ENCODE measurements at places on chromosomes 13 and 19. TPM values are rescaled to one million over a fixed set of nuclear protein-coding genes. Genes with fewer than 3 reads are reported as not detected.

The GDF15 gene
- total RNA-seq, result 159 TPM

The FAM216B gene
- total RNA-seq, result 0.08 TPM

The ZNF224 gene
- total RNA-seq, result 21.1 TPM

The OXGR1 gene
- total RNA-seq, result 2.1 TPM

The SERP2 gene
- 1.6 TPM for total RNA-seq

The MBD3L2 gene
- total RNA-seq, result not detected

- H3K27ac ChIP-seq, result peak overlapping the region; percentile 73
- H3K4me3 ChIP-seq, result peak overlapping the region; percentile 34
- no peaks in the 10 kb centered on the region for H3K4me1 ChIP-seq
These were observed 6.7 kb downstream of the NAPSA start for GRCh38 chr19:50358483-50359327.

DNA sequence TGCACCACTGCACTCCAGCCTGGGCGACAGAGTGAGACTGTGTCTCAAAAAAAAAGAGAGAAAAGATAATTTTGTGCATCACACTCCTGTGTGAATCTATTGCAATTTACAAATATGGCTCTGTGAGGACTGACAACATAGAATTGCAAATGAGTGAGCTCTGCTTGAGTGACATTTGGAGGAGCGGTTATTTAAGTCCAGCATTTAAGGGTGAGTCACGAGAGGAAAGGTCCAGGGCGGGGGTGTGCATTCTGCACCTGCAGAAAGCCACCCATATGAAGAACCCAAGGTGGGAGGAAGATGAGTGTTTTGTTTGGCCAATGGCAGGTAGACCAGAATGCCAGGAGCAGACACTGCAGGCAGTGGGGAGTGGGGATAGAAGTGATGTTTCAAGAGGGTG, 58.5 kb downstream of the DGKH start:
- no peaks in the 10 kb centered on the region for H3K27me3 ChIP-seq
- H3K36me3 ChIP-seq, result no peaks in the 10 kb centered on the region
- H3K4me1 ChIP-seq, result no peaks in the 10 kb centered on the region
- no peak overlapping the region for H3K4me3 ChIP-seq
- no peak overlapping the region for H3K27ac ChIP-seq

DNA sequence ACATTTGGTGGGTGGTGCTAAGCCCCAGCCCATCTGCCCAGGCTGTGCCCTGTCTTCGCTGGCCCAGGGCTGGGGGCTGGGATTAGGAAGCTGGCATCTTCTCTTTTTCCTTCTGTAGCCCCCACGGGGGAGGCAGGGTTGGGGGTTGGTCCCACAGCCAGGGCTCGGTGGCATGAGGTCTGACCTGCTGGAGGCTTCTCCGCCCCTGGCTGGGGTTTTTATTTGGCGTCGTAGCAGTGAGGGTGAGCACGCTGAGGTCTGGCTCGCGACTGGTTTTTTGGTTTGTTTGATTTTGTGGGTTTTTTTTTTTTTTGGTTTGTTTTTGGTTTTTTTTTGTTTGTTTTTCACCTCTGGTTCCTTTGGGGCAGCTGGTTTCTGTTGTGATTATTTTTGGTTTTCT, 14.7 kb downstream of the ZNF574 start:
- no peaks in the 10 kb centered on the region for H3K27me3 ChIP-seq
- DNase-seq, result no peak
- no peaks in the 10 kb centered on the region for H3K36me3 ChIP-seq
- H3K4me3 ChIP-seq, result no peak overlapping the region

GRCh38 chr19:53132141-53132991, at the start of gene ZNF415:
TSS of gene ZNF415 (minus strand) at chr19:53132910. CDS start at chr19:53122676, 10,234 bp downstream.
- H3K27ac ChIP-seq, result no peak within 1 kb of the TSS
- peak; percentile 84 for DNase-seq
- H3K4me1 ChIP-seq, result no peaks in the 10 kb centered on the region
- H3K27me3 ChIP-seq, result no peaks in the 10 kb centered on the region
- H3K36me3 ChIP-seq, result no peaks in the 10 kb centered on the region
- H3K4me3 ChIP-seq, result peak within 1 kb of the TSS; percentile 43

DNA sequence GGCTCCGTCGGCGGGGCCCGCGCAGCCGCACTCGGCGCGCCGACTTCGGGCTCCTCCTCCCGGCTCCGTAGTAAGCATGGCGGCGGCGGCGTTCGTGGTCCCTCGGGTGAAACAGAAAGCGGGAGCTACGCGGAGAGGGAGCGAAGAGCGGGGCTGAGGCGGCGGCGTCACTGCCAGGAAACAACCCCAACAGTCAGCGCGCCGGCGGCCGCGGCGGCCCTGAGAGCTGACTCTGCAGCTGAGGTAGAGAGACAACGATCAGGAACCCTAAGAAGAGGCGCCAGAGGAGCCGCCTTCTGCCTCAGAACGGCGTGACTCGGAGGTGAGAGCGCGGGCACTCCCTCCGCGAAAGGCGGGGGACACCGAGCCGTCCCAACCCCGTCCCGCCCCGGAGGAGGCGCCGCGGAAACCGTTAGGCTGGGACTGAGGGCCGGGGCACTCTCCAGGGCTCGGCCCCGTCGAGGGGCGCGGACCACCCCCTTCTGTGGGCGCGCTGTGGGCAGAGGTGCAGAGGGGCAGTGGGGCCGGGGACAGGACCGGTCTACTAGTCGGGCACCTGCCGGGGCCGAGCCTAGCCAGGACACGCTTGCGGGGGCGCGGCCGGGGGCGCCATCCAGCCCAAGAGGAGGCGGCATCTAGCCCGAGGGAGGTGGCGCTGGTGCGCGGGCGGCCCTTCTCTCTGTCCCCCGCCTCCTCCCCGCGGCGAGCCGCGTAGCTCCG, at the start of gene FNDC3A:
FNDC3A (plus strand) TSS at position 57 of the 720 bp plus-strand sequence. CDS start 30,279 bp downstream, outside the sequence.
- peak within 1 kb of the TSS; percentile 98 for H3K27ac ChIP-seq
- peak within 1 kb of the TSS; percentile 65 for H3K4me3 ChIP-seq
- no peaks in the 10 kb centered on the region for H3K36me3 ChIP-seq
- peaks cover 6% of the 10 kb centered on the region for H3K4me1 ChIP-seq

DNA sequence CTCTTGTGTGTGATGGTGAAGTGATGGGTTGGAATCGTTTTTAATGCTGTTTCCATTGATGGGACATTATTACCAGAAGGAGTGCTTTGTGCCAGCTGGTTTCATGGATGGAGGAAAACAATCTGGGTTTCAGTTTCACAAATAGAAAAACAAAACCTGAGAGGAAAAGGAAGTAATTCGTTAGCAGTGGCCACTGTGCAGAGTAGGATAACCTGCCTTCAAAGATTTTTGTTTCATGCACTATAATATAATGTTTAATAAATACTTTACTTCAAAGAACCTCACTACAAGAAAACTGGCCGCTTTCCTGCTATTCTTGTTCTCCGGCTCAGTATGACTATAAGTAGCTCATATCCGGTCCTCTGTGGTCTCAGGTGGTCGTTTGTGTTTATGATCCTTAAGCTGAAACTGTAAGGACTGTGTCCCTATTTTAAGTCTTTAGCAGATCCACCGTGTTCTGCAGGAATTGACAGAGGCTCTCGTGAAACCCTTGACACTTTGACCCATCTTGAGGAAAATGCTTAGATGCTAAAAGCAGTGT, 104.7 kb downstream of the GGACT start:
- no peak for DNase-seq
- H3K27ac ChIP-seq, result peak overlapping the region; percentile 4
- no peak overlapping the region for H3K4me3 ChIP-seq
- H3K27me3 ChIP-seq, result no peaks in the 10 kb centered on the region
- no peaks in the 10 kb centered on the region for H3K4me1 ChIP-seq

DNA sequence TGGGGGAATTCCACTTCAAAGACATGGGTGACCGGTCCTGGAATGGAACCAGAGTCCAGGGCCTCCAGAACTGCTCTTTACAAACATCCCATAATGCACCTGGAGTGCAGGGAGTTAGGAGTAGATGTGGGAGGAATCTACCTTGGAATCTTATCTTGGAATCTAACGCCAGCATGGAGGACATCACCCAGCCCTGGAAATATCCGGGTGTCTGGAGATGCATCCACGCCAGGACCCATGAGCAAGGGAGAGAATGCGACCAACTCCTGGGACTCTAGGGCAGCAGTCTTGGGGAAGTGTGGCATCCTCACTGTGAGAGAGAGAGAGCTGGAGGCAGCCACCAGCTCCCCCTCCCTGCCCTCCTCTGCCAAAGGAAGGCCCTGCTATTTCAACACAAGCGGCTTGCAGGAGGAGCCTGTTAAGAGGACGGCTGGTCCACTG, 211.8 kb downstream of the UQCRFS1 start:
- no peak overlapping the region for H3K27ac ChIP-seq
- H3K27me3 ChIP-seq, result no peaks in the 10 kb centered on the region
- no peak overlapping the region for H3K4me3 ChIP-seq
- no peak for DNase-seq
- H3K36me3 ChIP-seq, result no peaks in the 10 kb centered on the region

DNA sequence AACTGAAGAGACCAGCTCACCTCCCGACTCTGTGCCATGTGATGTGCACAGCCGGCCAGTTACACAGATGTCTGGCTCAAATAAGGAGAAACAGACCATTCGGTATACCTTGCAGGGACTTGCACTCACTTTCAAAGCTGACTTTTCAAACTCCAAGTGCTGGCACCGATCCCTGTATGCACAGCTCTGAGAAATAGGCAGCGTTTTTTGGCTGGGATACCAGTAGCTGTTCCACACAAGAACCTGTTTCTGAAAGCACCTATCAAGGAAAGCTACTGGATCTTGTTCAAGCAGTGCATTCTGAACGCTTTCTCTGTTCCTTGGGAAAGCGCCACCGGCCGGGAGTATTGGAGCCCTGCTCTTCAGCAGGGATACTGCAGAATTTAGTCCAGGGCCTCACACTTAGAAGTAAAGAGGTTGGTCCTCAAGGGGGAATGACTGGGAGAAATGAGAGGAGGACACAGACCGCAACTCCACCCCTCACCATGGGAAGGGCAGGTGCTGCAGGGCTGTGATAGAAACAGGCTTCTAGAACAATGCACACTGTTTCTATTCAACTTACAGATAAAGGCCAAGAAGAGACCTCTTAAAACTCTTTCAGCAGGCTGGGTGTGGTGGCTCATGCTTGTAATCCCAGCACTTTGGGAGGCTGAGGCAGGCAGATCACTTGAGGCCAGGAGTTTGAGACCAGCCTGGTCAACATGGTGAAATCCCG, 53.6 kb upstream of the PABPC3 start:
- no peak for DNase-seq
- no peak overlapping the region for H3K27ac ChIP-seq
- H3K27me3 ChIP-seq, result peaks cover 23% of the 10 kb centered on the region
- no peaks in the 10 kb centered on the region for H3K36me3 ChIP-seq

DNA sequence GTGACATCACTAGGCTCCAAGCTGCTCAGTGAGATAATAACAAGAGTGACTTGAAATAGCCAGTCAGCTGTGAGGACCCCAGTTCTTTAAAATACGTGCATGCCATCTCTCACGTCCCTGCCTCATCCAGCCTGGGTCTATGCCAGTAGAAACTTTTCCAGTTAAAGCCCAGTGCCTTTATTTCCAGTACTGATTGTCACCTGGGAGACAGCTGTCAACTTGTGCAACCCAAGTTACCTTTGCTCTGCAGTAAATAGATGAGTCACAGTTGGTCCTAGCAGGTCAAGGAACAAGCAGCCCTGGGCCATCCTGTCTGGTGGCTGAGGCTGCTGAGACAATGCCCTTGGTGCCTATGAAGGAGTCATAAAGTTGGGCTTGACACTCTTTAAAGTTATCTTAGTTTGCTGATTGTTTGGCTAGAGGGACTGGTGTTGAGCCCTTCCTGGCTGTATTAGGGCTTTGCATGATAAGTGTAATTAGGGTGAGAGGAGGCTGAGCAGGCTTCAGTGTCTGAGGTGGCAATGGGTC, 228.7 kb downstream of the LACC1 start:
- DNase-seq, result peak; percentile 89
- H3K27me3 ChIP-seq, result no peaks in the 10 kb centered on the region
- H3K27ac ChIP-seq, result peak overlapping the region; percentile 79
- no peak overlapping the region for H3K4me3 ChIP-seq
- no peaks in the 10 kb centered on the region for H3K36me3 ChIP-seq
- no peaks in the 10 kb centered on the region for H3K4me1 ChIP-seq

- H3K4me1 ChIP-seq, result no peaks in the 10 kb centered on the region
- no peak overlapping the region for H3K4me3 ChIP-seq
- H3K27me3 ChIP-seq, result no peaks in the 10 kb centered on the region
These were observed 55.9 kb upstream of the SERP2 start for GRCh38 chr13:44317752-44318151.

DNA sequence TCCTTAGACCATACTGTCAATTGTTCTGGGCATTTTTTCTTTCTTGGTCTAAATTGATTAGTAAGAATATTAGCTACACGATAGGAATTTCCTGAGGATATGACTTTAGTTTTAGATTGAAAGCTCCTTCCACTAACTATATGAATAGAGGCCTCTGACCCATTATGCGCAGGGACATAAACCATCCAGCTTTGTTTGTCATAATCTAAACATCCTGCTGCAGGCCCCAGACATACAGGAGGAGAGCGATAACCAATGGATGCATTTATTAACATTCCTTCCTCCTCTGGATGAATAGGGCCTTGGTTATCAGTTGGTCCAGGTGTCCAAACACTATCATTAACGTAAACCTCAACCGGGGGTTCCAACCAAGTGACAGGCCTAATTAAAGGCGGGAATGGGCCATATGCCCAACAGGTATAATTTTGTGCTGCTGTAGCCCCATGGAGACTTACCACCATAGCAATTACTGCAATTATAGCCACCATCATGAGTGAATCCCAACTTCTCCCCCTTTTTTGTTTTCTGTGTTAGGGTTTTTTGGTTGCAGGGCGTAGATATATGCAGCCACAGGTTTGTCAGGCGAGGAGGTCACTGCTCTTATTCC, 32.6 kb downstream of the CLEC4M start:
- H3K4me3 ChIP-seq, result no peak overlapping the region
- DNase-seq, result no peak
- no peaks in the 10 kb centered on the region for H3K27me3 ChIP-seq
- no peak overlapping the region for H3K27ac ChIP-seq

DNA sequence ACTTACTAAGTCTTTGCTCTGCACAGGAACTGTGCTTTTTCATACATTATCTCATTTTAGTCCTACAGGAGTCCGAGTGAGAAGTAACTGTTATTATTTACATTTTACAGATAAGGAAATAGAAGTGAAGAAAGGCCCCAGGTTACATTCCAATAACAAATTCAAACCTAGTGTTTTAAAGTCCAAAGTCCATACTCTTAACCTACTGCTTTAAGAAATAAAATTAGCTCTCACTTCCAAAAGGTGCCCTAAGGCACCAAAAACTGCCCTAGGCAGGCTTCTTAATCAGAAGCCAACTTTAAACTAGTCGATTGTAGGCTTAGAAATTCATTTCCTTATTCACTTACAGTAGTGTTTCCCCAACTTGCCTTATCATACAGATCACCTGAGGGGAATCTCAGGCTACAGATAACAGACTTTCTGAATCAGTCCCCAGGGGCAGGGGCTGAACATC, 555.9 kb downstream of the DIAPH3 start:
- H3K27me3 ChIP-seq, result no peaks in the 10 kb centered on the region
- H3K4me3 ChIP-seq, result no peak overlapping the region
- DNase-seq, result no peak
- H3K4me1 ChIP-seq, result no peaks in the 10 kb centered on the region

GRCh38 chr19:10761443-10762250, 43.8 kb downstream of the DNM2 start:
- peaks cover 62% of the 10 kb centered on the region for H3K4me1 ChIP-seq
- H3K36me3 ChIP-seq, result no peaks in the 10 kb centered on the region
- no peak overlapping the region for H3K4me3 ChIP-seq
- peak overlapping the region; percentile 95 for H3K27ac ChIP-seq
- peak; percentile 81 for DNase-seq

- no peak overlapping the region for H3K4me3 ChIP-seq
- no peaks in the 10 kb centered on the region for H3K36me3 ChIP-seq
- H3K27ac ChIP-seq, result no peak overlapping the region
- H3K4me1 ChIP-seq, result no peaks in the 10 kb centered on the region
These were observed 71.8 kb downstream of the TBC1D4 start for GRCh38 chr13:75410207-75410606.

- H3K4me3 ChIP-seq, result no peak overlapping the region
- H3K27me3 ChIP-seq, result no peaks in the 10 kb centered on the region
- DNase-seq, result no peak
- H3K36me3 ChIP-seq, result no peaks in the 10 kb centered on the region
These were observed 48.1 kb downstream of the F2RL3 start for GRCh38 chr19:16936901-16937300.
